ENCODE measurements at places on chromosomes 2 and 18.

DNA sequence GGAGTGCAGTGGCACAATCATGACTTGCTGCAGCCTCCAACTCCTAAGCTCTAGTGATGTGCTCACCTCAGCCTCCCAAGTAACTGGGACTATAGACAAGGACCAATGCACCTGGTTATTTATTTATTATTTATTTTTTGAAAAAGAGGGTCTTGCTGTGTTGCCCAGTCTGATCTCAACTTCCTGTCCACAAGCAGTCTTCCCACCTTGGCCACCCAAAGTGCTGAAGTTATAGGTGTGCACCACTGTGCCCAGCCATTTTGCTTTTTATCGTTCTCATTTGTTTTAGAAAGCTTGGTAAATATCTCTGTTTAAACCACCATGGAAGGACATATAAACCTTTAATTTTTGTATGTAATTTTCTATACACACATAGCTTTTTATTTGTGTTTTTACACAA is 74.2 kb downstream of the SMCHD1 start:
- no peaks in the 10 kb centered on the region for H3K27me3 ChIP-seq
- H3K36me3 ChIP-seq = peaks cover 50% of the 10 kb centered on the region
- DNase-seq = no peak
- H3K27ac ChIP-seq = no peak overlapping the region
- H3K4me3 ChIP-seq = no peak overlapping the region

DNA sequence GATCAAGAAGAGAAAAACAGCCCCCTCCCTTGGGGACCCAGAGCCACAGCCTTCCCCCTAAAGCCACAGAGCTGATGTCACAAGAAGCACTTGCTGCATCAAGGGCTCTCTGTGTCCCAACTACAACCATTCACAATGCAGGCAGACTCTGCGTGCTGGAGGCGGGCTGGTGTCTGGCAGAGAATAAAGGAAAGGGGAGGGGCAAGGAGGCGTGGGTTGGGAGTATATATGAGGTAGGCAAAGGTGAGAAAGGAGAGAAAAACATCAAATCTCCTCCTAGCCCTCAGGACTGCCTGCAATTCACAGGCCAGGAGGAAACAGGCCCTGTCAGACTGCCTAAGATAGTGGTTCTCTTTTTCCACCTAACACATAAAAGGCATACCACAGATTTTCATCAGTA is 48.8 kb upstream of the IHH start:
- H3K27ac ChIP-seq = no peak overlapping the region
- no peaks in the 10 kb centered on the region for H3K27me3 ChIP-seq
- peaks cover 37% of the 10 kb centered on the region for H3K4me1 ChIP-seq
- no peak overlapping the region for H3K4me3 ChIP-seq
- DNase-seq = peak; percentile 79
- H3K36me3 ChIP-seq = peaks cover 2% of the 10 kb centered on the region

- no peaks in the 10 kb centered on the region for H3K27me3 ChIP-seq
- no peak for DNase-seq
- H3K27ac ChIP-seq = no peak overlapping the region
Measured at GRCh38 chr2:97749581-97749980, 36.2 kb downstream of the ZAP70 start.

DNA sequence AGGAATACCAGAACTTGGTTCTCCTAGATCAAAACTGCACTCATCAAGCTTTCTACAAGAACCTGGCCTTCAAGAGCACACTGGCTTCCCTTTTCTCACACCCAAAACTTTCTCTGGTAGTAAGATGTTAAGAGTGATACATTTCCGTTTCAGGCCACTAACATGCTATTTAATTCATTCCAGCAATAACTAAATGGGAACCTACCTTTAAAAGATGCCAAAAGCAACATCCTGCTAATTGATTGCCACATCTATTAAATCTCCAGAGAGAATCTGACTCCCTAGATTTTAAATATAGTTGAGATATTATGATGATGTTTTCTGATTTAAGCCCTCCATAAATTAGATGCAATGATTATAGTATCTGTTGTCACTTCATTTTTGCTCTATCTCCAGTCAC is 71.6 kb downstream of the KCTD18 start:
- H3K4me3 ChIP-seq = no peak overlapping the region
- no peak overlapping the region for H3K27ac ChIP-seq
- DNase-seq = no peak
- H3K36me3 ChIP-seq = no peaks in the 10 kb centered on the region

GRCh38 chr2:104406261-104406726 is 447.6 kb upstream of the POU3F3 start:
- no peak overlapping the region for H3K4me3 ChIP-seq
- H3K36me3 ChIP-seq = no peaks in the 10 kb centered on the region
- H3K27ac ChIP-seq = no peak overlapping the region
- no peak for DNase-seq

DNA sequence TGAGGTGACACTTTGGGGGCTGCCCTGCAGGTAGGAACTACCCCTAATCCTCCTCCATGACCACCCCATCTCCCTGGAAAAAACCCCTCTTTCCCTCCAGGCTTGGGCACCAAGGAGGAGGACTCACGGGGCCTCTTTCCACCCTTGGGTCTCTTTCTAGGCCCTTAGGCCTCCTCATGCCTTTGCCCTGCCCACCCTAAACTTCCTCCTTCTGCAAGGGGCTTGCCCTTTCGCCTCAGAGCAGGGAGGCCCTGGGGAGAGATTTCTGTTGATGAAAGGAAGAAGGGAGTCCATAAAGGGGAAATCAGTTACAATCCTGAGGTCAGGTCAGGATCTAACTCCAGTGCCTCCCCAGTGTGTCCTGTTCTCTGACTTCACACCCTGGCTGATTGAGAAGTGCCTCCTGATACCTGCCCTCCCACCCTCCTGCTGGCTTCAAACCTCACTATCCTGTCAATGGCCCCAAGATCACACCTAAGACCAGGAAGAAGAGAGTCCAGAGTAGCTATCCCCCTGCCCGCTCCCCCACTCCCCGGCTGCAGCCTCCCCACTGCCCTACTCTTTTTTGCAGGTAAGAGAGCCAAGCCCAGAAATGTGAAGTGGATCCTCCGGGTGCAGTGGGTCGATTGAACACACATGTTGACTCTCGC is 16.7 kb upstream of the TNS1 start:
- no peaks in the 10 kb centered on the region for H3K27me3 ChIP-seq
- H3K36me3 ChIP-seq = no peaks in the 10 kb centered on the region
- H3K4me1 ChIP-seq = no peaks in the 10 kb centered on the region
- H3K27ac ChIP-seq = no peak overlapping the region
- DNase-seq = no peak

DNA sequence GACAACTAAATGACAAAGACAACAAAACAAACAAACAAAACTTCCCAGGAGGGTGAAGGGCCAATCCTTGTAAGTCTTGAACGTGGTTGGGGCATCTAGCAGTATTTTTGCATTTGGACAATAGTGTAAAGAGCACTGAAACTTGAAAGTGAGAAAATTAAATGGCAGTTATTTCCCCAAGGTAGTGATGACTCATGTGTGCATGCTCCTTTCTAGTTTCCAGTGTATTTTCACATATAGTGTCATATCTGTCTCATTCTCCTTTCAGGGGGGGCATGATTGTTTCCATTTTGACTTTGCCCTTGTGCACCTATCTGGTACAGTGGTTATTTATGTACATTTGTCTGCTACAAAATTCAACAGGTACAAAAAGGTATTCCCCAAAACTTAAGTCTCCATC is 39.5 kb downstream of the CERS6 start:
- H3K27ac ChIP-seq = no peak overlapping the region
- H3K4me3 ChIP-seq = no peak overlapping the region
- H3K27me3 ChIP-seq = no peaks in the 10 kb centered on the region
- peaks cover 7% of the 10 kb centered on the region for H3K36me3 ChIP-seq
- DNase-seq = peak; percentile 35
